PC-9 (cell line): ENCODE measurements at places on chromosomes 11 and 22. TPM values are rescaled to one million over a fixed set of nuclear protein-coding genes. Genes with fewer than 3 reads are reported as not detected.

Gene OR5B21
- not detected in 2 replicates for total RNA-seq

Gene OR10A2
- not detected in 2 replicates for total RNA-seq

Gene MMP12
- not detected in 2 replicates for total RNA-seq

Gene TMPRSS13
- total RNA-seq: 18.5 and 21.7 TPM in 2 replicates

Gene HEPN1
- total RNA-seq: not detected in 2 replicates
